ENCODE measurements at places on chromosomes 1 and 21.

DNA sequence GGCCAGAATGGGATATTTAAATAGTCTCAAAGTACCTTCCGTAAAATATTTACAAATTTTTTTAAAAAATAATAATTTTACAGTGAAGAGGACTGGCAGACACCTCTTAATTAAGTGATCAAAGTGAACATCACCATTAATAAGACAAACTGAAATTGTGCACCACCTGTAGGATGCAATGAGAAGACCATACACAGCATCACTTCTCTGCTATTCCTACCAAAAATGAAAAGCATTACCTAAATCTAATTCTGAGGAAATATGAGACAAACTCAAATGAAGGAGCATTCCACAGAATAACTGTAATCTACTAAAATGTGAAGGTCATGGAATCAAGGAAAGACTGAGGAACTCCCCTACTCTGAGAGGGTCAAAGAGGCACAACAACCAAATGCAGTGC is 68.2 kb upstream of the PRDX6 start:
- no peak for DNase-seq

GRCh38 chr1:231039161-231040018 is 664 bp downstream of the FAM89A start:
- no peak for DNase-seq

DNA sequence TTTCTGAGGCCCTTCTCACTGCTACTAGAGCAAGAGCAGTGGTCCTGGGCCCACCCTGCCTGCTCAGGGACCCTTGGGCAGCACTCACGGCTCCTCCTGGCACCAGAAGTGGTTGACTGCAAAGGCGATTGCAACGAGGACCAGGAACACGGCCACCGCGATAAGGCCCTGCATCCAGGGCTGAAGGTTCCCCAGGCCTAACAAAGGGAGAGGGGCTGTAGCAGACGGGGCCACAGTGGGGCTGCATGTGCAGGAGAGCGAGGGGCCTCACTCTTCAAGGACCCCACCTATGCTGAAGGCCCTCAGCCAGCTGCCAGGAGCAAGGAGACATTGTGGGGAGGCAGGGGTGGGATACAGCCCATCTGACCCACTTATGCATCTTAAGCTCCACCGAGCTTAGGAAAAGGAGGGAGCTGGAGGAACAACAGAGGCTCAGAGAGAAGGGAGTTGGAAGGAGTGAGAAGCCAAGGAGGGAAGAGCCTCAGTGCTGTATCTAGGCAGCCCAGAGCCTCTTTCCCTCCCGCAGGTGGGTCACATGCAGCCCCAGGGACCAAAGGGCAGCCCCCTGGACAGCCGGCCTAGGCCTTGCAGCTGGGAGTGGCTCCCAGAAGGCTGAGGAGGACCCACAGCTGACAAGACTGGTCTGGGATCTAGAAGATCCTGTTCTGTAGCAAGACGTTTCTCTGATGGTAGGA is 2.5 kb downstream of the PDZK1IP1 start:
- DNase-seq = no peak

- no peak for DNase-seq
Measured at GRCh38 chr21:34190576-34191321, 117.4 kb downstream of the MRPS6 start.

GRCh38 chr21:33042812-33043211 is 17.1 kb downstream of the OLIG2 start:
- no peak for DNase-seq

DNA sequence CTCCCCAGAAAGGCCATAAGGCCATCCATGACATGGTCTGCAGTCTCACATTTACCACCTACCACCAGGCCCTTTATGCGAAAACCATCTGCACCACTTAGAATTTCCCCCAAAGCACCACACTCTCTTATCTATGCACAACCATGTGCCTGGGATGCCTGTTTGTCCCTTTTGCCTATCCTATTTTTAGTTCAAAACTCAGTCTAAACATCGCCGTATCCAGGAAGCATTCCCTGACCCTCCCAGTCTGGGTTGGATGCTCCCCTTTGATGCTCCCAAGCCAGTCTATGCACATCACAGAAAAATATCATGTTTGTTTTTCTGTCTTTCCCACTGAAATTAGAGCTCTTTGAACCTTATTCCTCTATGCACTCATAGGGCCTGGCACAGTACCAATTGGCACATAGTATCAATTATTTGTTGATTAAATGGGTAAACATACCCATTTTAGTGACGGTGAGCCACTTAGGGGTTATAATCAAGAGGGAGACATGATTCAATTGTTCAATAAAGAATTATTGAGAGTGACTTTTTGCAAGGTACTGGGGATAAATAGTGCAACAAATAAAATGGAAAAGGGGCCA is 6.7 kb downstream of the MPL start:
- DNase-seq = no peak

DNA sequence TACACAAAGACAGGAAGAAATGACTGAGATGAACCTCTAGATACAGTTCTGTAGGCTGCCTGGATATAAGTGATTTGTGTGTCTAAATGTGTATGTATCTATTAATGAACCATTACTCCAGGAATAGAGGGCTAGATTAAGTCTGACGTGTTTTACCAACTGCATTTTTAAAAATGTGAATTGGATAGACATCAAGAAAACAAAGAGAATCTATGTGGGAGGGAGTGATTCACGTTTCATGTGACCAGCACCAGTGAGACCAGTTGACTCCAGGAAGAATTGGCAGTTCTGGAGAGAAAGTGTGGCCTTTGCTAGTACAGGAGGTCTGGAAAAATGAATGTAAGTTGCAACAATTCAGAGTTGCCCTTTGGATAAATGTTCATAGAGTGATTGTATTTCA is 53.4 kb upstream of the RGS21 start:
- no peak for DNase-seq

GRCh38 chr1:205455581-205456382 is at the start of gene BLACAT1:
BLACAT1 (minus strand) TSS chr1:205456045.
- DNase-seq = peak; percentile 9

DNA sequence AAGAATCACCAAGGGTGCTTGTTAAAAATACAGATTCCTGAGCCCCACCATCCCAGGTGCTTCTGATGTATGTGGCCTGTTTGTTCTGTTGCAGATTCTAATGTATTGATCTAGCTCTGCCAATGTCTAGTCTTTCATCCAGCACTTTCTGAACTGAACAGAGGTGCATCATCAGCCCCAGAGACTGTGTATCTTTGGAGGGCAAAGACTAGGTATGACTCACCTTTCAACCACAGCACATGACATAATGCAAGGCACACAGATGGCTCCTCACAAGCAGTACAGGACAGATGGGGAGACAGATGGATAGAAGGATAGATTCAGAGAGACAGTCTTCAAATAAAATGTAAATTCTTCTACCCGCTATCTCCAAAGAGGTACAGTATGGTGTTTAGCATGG is 32.3 kb downstream of the CD58 start:
- no peak for DNase-seq

DNA sequence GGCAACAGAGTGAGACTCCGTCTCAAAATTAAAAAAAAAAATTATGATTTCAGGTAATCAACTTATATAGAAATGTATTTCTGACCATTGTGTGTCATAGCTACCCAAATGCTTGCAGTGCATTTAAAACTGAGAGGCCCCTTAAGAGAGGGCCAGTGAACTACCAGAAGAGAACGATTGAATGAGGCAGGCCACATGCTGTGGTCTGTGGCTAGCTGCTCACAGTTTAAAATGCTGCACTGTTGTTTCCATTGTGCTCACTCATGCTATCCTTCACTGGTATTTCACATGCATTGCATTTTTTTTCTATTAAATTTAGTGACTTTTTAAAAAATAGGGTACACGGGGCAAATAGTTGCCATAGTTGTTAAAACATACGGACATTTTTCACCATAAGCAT is 26.0 kb downstream of the CHML start:
- DNase-seq = no peak

- DNase-seq = peak; percentile 55
Measured at GRCh38 chr1:61752921-61753389, 10.7 kb downstream of the PATJ start.

- DNase-seq = no peak
Measured at GRCh38 chr1:159084867-159085266, 8.3 kb upstream of the AIM2 start.

DNA sequence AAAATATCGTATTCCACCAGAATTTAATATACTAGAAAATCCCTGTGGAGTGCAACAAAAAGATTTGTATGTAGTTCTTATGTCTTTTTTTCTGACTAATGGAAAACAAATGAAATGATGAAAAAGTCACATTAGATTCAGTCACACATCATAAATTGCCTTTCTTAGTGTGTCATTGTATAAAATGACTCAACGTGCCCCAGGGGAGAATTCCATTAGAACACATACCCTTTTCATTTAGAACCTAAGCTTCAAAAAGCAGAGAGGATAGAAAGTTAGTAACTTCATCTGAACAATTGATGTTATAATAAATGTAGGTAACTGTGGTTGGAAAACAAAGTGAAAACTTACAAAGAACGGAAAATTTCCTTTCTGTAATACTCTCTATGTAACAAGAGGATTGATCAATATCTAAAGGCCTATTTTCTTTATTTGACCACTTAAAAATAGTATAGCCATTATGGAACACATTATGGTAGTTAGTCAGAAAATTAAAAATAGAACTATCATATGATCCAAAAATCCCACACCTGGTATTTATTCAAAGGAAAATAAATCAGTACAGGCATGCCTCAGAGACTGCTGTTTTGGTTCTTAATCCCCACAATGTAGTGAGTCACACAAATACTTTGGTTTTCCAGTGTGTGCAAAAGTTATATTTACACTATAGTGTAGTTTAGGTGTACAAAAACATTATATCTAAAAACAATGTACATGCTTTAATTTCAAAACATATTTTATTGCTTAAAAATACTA is 1016.1 kb downstream of the KCNT2 start:
- DNase-seq = no peak

DNA sequence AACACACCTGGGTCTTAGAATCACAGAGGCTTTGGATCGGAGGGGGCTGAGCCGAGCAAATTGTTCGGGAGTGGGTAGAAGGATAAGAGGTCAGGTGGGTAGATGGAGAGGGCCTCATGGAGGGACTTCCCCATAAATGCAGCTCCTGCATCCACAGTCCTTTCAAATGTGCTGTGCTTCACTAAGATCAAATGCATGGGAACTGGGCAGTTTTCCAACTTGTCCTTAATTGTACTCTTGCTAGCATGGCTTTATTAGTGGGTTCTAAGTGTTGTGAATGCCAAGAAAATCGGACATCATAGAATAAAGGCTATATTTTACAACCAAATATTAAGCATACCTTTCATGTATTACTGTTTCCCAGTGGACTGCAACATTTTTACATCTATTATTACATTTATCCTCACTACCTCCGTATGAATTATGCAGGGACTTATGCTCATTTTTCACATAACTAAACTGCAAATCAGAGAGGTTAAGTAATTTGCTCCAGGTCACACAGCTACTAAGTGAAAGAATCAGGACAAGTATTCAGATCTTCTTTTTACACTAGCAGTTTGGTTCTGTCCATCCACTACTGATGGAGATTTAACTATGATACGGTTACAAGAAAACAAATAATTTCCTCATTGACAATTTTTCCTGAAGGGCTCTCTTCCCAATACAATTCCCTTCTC is 174.5 kb upstream of the RUNX1 start:
- no peak for DNase-seq

- DNase-seq = no peak
Measured at GRCh38 chr1:203684094-203684493, 57.5 kb downstream of the ATP2B4 start.

DNA sequence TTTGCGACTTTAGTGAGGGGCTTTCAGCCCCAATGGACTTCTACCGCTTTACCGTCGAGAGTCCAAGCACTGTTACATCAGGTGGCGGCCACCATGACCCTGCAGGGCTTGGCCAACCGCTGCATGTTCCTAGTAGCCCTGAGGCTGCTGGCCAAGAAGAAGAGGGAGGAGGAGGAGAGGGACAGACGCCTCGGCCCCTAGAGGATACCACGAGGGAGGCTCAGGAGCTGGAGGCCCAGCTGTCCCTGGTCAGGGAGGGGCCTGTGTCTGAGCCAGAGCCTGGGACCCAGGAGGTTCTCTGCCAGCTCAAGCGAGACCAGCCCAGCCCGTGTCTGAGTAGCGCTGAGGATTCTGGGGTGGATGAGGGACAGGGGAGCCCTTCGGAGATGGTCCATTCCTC is 8.6 kb upstream of the SLC25A34 start:
- DNase-seq = no peak

DNA sequence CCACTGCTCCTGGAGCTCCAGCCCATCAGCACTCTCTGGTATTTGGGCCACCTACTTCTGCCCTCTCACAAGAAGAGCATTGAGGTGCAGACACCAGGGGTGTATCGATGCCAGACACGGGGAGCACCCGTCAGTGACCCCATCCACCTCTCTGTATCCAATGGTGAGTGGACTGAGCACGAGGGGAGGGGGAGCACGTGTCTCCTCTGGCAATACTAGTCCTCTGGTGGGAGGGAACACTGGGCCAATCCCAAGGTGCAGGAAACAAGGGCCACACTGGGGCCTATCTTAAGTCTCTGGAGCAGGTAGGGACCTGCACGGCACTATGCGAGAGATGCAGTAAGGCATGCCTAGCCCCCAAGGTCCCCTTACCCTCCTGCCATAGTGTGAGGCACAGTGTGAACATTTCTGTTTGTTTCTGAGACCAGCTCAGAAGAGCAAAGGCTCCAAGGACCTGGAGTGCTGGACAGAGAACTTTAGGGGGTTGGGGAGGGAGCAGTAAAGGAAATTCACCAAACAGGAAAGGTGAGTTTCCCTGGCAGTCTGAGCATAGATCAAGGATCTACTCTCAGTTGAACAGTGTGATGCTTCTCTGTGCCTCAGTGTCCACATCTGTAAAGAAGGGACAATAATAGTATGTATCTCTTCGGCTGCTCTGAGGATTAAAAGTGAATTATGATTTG is 2.3 kb downstream of the FCRLB start:
- DNase-seq = no peak

DNA sequence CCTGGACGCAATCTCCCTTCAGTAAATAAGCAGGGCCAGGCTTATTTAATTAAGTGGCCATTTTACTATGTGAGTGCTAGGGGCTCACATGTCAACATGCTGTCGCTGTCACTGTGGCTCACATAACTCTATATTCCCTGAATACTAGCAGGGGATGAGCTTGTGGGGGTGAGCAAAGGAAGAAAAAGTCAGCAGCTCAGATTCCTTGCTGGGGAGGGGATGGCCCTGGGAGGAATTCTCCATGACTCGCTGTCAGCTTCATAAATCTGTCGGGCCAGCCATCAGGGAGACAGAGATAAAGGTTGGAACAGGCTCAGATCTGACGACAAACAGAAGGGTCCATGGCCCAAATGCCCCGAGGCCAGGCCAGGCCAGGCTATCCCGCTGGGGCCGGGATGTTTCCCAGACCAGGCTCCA is 26.0 kb upstream of the PLEKHG5 start:
- DNase-seq = no peak

DNA sequence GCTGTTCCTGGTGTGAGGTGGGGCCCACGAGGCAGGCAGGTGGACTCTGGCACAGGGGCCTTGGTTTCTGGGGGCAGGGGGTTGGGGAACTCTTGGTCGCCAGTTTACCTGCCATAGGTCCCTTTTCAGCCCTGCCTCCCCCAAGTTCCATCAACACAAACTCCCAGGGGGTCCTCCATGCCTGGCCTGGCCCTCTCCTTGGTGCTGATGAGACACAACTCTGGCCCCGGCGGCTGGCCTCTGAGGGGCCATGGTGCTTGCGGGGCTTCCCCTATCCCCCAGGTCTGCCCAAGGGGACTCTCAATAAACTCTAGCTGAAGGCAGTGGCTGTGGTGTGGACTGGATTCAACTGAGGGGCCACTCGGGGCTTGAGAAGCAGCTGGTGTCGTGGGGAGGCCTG is 16.0 kb downstream of the HTR6 start:
- no peak for DNase-seq

Measured in NCI-H748 treated with DMSO at 0.1 percent for 48 hours (cell line).